Pulmonary artery endothelial cell (primary cell): ENCODE measurements at places on chromosomes 1 and 21. TPM values are rescaled to one million over a fixed set of nuclear protein-coding genes. Genes with fewer than 3 reads are reported as not detected.

The TMEM167B gene
- total RNA-seq = 24.4 and 29.6 TPM in 2 replicates

The MFN2 gene
- 60.5 and 77.2 TPM in 2 replicates for total RNA-seq

The LCE2C gene
- not detected in 2 replicates for total RNA-seq

The KCNK1 gene
- total RNA-seq = 0.20 and 0.25 TPM in 2 replicates

The KRTAP19-7 gene
- not detected in 2 replicates for total RNA-seq
